Adipocyte (in vitro differentiated cells): ENCODE measurements at places on chromosomes 2 and 18.

GRCh38 chr2:230998882-230999281 lies 3.0 kb downstream of the SPATA3 start:
- DNase-seq, result no peak

GRCh38 chr2:45626387-45627221 lies 15.5 kb upstream of the SRBD1 start:
- DNase-seq, result no peak

- peak; percentile 85 for DNase-seq
Observed at GRCh38 chr2:33321236-33321771, 155.1 kb upstream of the RASGRP3 start.

DNA sequence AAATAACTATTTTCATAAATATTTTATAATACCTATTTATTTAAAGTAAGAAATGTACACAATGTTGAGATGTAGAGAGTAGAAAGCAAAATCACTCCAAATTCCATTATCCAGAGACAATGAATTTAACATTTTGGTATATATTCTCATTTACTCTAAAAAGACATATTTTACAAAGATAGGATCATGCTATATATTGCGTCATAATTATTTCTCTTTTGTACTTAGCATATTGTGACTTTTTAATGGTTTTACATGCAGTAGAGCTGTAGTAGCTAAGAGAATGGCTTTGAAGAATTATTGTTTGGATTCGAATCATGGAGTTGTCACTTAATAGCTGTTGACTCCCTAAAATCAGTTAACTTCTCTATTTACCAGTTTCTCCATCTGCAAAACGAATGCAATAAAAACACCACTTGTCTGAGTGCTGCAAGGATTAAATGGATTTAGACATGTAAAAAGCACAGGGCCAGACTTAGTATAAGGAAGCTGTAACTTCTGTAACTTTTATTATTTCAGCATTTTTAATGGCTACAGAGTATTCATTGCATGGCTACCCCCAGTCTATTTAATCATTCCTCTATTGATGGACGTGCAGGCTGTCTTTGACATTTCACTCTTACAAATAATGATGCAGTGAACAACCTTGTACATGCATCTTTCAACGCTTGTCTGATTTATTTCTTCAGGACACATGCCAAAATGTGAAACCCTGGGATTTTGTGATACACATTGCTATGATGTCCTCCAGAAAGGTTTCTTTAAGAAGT lies 33.2 kb downstream of the KCNS3 start:
- DNase-seq, result no peak

DNA sequence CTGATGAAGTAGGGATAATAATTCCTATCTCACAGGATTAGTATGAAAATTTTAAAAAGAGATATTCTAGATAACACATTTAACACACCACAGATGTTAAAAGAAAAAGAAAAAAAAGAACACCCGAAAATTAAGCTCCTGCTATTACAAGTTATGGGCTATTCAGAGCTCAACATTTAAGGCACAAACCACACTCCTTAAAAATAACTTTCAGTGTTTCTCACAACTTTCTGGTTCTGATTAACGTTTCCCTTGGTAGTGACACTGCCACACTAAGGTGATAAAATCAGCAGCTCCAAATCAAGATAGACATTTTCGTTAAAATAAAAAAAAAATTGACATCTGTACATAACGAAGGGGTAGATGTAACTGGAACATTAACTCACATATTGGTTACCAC lies 26.9 kb downstream of the ACVR1C start:
- DNase-seq, result no peak

DNA sequence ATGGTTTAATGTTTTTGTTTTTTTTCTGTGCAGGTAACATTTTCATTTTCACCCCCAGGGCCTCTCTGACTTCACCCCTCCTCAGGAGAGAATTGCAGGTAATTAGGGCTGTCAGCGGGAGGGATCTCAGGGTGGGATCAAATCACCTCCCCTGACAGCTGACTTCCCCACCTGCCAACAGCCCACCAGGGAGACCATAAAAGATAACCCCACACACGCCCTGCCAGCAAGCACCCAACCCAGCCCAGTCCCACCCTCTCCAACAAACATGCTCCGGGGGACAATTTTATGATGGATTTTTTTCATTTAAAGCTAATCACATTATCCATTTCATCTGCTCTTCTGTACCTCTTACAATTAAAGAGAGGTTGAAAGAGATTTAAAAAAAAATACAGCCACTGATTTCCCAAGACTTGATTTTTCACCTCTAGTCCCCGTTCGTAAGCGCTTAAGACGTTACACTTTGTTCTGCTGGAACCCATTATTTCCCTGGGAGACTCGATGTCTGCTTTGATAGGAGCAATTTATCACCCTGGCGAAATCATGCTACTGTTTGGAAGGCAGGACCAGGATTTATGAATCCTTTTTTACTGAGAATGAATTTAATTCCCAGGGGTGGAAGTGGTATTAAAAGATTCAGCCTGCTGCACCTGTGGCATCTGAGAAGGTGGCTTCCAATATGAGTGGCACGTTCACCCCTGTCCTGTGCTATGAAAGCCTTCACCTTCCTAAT lies 232.9 kb upstream of the ID2 start:
- no peak for DNase-seq

DNA sequence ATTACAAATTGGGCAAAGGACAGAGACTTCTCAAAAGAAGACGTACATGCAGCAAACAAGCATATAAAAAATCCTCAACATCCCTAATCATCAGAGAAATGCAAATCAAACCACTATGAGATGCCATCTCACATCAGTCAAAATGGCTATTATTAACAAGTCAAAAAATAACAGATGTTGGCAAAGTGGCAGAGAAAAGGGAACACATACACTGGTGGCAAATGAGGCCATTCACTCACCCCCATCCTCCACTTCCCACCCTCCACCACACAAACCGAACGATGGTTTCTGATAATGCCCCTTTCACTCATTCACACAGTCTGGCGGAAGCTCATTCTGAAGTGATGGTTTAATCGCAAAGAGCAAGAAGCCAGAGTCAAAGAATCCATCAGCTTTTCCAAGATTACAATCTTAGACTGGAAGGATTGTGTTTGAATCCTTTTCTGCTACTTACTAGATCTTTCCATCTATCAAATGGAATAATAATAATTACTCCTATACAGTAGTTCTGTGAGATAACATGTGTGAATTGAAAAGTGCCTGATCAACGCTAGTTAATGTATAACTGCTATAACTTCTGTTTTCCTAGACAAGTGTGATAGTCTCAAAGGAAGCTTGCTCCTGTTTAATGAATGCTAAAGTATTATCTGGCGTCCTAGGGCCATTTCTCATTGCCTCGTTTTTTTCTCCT lies 16.9 kb upstream of the CD28 start:
- no peak for DNase-seq

- DNase-seq, result no peak
Observed at GRCh38 chr2:180564051-180564450, 416.4 kb upstream of the UBE2E3 start.

DNA sequence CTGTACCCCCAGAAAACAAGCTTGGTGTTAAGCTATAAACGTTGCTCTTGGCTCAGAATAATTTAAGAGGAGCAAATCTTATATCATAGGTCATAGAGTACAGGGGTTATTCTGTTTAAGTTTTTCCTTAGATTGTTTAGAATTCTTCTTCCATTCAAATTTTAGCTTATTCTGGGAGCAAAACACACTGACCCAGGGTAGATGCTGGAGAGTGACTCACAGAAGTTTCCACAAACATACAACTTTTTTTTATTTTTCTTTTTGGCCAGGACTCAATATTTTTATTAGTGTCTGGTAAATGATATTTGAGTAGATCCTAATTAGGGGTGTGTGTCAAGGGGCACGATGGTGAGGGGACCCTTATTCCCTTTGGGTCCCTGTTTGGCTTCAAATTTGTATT lies 71.5 kb upstream of the PSME4 start:
- DNase-seq, result no peak

GRCh38 chr18:51537487-51537886 lies 340.0 kb upstream of the MEX3C start:
- DNase-seq, result no peak

GRCh38 chr2:31967790-31968189 lies 43.0 kb downstream of the MEMO1 start:
- peak; percentile 41 for DNase-seq

DNA sequence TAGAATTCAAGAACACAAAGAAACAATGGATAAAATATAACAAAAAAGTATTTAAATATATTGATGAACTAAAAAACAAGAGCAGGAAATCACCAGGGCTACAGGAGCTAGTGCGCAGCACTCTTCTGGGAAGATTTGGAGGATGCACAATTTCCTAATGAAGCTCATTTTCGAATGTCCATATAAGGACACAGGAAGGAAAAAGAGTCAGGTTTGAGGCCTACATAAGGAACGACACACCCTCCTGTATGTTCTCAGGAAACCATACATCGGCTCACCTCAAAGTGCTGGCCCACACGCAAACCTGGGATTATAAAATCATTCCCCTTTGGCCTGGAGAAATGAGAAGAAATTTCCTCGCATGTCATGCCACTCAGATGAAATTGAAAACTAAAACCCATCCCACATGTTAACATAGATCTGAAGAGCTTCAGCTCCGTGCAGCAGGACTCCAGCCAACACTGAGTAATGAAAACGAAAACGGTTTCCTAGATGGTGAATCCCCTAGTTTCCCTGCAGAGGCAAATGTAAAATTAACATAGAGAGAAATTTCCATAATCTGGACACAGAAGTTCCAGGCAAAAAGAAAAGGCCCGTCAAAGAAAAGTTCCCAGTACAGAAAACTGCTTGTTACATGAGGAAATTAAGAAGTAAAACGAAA lies 825.8 kb downstream of the SOCS6 start:
- no peak for DNase-seq

GRCh38 chr2:6827566-6828298 lies 38.0 kb downstream of the CMPK2 start:
- peak; percentile 54 for DNase-seq

GRCh38 chr2:71540818-71541217 lies 87.5 kb downstream of the DYSF start:
- peak; percentile 18 for DNase-seq

DNA sequence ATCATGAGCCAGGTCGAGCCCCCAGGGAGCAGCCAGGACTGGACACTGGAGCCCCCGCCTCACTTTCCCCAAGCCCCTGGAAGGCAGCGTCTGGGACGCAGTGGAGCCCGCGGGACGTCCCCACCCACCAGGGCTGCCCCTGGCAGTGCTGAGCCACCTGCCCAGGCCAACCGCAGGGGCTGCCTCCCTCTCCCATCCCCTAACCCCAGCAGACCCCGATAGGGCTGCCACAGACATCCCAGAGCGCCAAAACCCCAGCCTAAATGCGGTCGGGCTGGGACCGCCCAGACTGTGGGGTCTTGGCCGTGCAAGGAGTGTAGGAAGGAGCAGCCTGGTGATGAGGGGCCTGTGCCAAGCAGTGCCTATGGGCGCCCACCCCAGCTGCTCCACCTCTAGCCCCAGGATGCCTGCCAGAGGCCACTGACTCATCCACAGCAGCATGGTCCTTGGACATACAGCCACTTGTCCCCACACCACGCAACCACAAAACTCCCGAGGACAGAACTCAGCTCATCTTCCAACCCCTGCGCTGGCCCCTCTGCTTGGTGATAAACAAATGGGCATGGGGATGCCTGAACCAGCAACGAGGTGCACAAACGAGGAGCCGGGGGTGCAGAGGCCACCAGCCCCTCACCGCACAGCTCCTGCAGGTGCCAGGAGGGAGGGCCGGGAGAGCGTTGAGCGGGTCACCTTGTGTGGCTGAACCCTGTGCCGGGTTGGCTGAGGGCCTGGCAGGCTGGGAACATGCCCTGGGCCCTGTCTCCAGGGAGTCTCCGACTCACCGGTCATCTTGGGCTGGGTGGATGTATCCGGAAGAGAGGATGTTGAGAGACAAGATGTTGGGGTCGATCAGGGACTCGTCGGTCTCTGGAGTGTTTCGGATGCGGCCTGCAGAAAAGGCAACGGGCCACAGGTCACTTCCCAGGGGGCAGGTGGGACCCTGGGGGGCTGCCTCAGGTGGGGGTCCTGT lies 44.9 kb downstream of the AQP12A start:
- DNase-seq, result no peak

- peak; percentile 40 for DNase-seq
Observed at GRCh38 chr2:118569876-118570535, 277.4 kb downstream of the EN1 start.
